Neural crest cell (in vitro differentiated cells): ENCODE measurements at places on chromosomes 11 and 22. TPM values are rescaled to one million over a fixed set of nuclear protein-coding genes. Genes with fewer than 3 reads are reported as not detected.

DNA sequence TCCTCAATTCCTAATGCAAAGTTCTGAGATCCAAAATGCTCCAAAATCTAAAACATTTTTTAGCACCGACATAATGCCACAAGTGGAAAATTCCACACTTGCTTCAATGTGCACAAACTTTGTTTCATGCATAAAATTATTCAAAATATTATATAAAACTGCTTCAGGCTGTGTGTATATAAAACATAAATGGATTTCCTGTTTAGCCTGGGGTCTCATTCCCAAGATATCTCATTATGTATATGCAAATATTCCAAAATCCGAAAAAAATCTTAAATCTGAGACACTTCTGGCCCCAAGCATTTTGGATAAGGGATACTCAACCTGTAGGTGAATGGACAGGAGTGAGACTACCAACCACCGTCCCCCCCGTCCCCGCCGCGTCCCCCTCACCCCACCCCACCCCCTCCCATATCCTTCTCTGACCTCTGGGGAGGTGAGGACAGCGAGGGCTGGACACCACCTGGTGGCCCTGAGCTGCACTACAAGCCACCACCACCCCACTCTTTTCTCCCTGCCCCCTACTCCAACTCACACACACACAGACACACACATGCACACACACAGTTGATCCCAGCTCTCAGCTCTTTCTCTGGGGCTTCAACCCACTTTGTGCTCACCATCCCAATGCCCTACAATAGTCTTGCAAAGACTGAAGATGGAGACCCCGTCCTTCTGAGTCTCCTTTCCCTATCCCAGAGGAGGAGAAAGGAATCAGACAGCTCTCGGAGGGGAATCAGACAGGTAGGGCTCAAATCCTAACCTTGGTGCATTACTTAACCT, 101.0 kb downstream of the PDE2A start:
- H3K27me3 ChIP-seq: peaks cover 15% of the 10 kb centered on the region
- H3K4me3 ChIP-seq: no peak overlapping the region
- no peak overlapping the region for H3K27ac ChIP-seq
- peaks cover 22% of the 10 kb centered on the region for H3K4me1 ChIP-seq

- no peaks in the 10 kb centered on the region for H3K27me3 ChIP-seq
- no peak for DNase-seq
- peaks cover 53% of the 10 kb centered on the region for H3K4me1 ChIP-seq
- no peaks in the 10 kb centered on the region for H3K36me3 ChIP-seq
Observed at GRCh38 chr11:31109446-31109845, 260.1 kb downstream of the DCDC1 start.

GRCh38 chr11:84215672-84216071, 929.5 kb upstream of the CCDC90B start:
- DNase-seq: no peak
- H3K27me3 ChIP-seq: no peaks in the 10 kb centered on the region
- no peak overlapping the region for H3K4me3 ChIP-seq

DNA sequence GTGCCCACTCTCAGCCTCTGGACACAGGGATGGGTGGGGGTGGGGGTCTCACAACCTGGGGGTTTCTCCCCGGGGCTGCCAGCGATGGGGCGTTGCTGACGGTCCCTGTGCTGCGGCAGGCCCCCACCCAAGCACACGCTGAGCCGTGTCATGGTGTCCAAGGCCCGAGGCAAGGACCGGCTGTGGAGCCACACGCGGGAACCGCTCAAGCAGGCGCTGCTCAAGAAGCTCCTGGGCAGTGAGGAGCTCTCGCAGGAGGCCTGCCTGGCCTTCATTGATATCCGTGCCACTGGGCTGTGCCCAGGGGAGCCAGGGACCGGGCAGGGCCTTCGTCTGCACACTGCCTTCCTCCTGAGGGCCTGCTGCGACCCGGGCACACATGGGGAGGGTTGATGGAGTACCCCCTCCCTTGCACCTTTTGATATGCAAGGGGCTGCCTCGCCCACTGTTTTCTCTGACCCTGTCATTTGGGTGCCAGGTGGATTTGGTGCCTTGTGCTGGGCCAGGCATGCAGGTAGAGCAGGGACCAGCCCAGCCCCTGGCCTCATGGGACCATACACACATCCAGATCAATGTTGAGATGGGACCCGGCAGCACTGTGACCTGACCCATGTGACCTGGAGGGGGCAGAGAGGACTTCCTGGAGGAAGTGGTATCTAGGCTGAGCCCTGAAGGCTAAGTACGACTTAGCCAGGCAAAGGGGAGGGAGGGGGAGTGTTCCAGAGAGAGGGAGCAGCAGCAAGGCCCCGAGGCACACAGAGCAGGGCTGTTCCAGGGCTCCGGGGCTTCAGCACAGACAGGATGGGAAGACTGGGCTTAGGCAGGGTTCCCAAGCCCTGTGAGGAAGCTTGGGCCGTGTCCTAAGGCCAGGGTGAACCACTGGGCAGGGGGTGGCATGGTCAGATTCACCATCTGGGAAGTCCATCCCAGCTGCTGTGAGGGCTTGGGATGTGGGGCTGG, 75.2 kb downstream of the MYO7A start:
- H3K27ac ChIP-seq: peak overlapping the region; percentile 54
- H3K4me3 ChIP-seq: no peak overlapping the region
- no peak for DNase-seq
- H3K27me3 ChIP-seq: no peaks in the 10 kb centered on the region
- H3K4me1 ChIP-seq: peaks cover 4% of the 10 kb centered on the region

- H3K4me1 ChIP-seq: peaks cover 14% of the 10 kb centered on the region
- no peaks in the 10 kb centered on the region for H3K27me3 ChIP-seq
- no peak for DNase-seq
- H3K4me3 ChIP-seq: no peak overlapping the region
- peak overlapping the region; percentile 92 for H3K27ac ChIP-seq
Observed at GRCh38 chr22:24133187-24133965, 47.9 kb upstream of the SUSD2 start.

GRCh38 chr11:64722141-64723065, 594 bp downstream of the NRXN2 start:
- no peak for DNase-seq
- no peaks in the 10 kb centered on the region for H3K36me3 ChIP-seq
- H3K27ac ChIP-seq: no peak overlapping the region
- peaks cover 67% of the 10 kb centered on the region for H3K27me3 ChIP-seq
- H3K4me3 ChIP-seq: peak overlapping the region; percentile 75
- H3K4me1 ChIP-seq: peaks cover 30% of the 10 kb centered on the region

DNA sequence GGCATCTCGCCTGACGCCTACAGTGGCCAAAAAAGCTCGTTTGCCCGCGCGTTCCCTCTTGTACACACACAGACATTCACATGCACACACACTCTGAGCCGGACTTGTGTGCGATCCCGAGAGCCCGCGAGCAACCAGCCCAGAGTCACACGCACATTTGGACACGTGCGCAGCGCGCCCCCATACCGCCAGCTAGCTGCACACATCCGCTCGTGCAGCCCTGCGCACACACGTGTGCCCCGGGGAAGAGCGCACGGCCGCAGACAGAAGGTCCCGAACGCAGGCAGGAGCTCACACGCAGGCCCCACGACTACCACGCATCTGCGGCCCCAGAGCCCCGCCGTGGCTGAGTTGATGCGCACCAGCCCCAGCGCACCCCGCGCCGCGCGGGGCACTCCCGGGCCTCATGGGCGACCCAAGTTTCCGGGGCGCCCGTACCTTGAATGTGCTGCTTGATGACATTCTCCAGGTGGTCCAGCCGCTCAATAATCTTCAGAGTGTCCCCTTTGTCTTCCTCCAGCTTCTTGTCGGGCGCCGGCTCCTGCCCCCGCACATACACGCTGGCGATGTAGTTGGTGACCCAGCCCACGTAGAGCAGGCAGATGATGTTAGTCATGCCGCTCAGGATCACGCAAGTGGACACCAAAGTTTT, 758 bp downstream of the GALNT18 start:
- peaks cover 49% of the 10 kb centered on the region for H3K27me3 ChIP-seq
- peak; percentile 30 for DNase-seq
- H3K27ac ChIP-seq: peak overlapping the region; percentile 81

- peaks cover 65% of the 10 kb centered on the region for H3K27me3 ChIP-seq
- no peak overlapping the region for H3K4me3 ChIP-seq
- no peaks in the 10 kb centered on the region for H3K4me1 ChIP-seq
Observed at GRCh38 chr11:27693398-27693797, 6.9 kb downstream of the BDNF start.

- no peak overlapping the region for H3K4me3 ChIP-seq
- H3K27ac ChIP-seq: no peak overlapping the region
- peaks cover 7% of the 10 kb centered on the region for H3K4me1 ChIP-seq
- peaks cover 7% of the 10 kb centered on the region for H3K27me3 ChIP-seq
- no peaks in the 10 kb centered on the region for H3K36me3 ChIP-seq
Observed at GRCh38 chr11:2708757-2709281, 9.0 kb upstream of the KCNQ1OT1 start.

DNA sequence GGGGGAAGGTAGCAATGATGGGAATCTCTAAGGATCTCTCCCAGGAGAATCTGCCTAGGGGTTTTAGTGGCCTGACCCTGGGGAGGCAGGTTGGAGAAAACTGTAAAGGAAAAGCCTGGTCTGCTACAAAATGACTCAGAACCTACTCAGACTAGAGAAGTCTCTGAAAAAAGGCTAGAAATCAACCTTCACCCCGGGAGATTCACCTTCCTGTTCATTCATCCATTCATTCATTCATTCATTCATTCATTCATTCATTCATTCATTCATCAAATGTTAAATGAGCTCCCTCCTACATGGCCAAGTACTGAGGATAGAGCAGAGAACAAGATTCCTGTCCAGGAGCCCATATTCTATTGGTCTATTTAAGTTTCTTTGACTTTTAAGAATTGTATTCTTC, 8.9 kb upstream of the ANKK1 start:
- H3K4me3 ChIP-seq: no peak overlapping the region
- peaks cover 17% of the 10 kb centered on the region for H3K27me3 ChIP-seq
- H3K36me3 ChIP-seq: no peaks in the 10 kb centered on the region
- H3K4me1 ChIP-seq: peaks cover 5% of the 10 kb centered on the region
- no peak for DNase-seq

- no peak for DNase-seq
- H3K27me3 ChIP-seq: no peaks in the 10 kb centered on the region
- H3K4me1 ChIP-seq: peaks cover 40% of the 10 kb centered on the region
- no peak overlapping the region for H3K27ac ChIP-seq
- peaks cover 3% of the 10 kb centered on the region for H3K36me3 ChIP-seq
Observed at GRCh38 chr11:2802389-2803185, 83.0 kb downstream of the CDKN1C start.

DNA sequence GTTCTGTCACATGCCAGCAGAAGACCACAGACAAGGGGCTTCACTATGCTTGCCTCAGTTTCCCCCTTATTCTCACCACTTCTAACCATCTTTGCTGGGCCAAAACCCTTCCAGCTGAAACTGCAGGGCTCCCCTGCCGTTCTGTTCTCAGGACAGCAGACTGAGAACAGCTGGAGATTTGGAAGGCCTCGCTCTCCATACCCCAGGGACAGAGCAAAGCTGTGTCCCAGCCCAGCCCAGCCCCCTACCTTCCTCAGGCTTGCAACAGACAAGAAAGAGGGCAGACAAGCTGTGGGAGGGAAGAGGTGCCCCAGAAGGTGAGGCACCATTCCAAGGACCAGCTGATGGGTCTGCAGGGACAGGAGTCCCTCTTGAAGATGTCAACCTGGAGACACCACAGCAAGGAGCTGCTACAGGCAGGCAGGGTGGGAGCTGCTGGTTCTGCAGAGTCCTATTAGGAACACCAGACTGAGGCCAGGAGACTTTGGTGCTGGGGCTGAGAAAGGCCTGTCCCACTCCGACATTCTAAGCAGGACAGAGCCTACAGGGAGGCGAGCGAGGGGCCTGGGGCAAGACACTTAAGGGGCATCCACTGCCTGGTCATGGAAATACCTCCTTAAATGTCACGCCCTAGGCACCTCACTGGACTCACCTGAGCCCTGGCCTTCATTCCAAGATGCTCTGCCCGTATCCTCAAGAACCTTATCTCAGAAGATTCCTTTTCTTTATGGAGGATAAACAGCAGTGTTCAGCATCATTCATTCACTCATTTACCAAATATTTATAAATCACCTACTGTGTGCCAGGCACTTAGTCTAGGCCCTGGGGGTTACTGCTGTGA, 6.9 kb downstream of the SCN2B start:
- H3K4me3 ChIP-seq: no peak overlapping the region
- H3K27me3 ChIP-seq: peaks cover 74% of the 10 kb centered on the region
- no peak overlapping the region for H3K27ac ChIP-seq
- peaks cover 3% of the 10 kb centered on the region for H3K4me1 ChIP-seq
- no peaks in the 10 kb centered on the region for H3K36me3 ChIP-seq

- DNase-seq: no peak
- no peaks in the 10 kb centered on the region for H3K36me3 ChIP-seq
- H3K27me3 ChIP-seq: peaks cover 86% of the 10 kb centered on the region
Observed at GRCh38 chr11:45273509-45273908, 12.6 kb downstream of the SYT13 start.

GRCh38 chr11:16827139-16827538, 88.7 kb downstream of the C11orf58 start:
- H3K36me3 ChIP-seq: no peaks in the 10 kb centered on the region
- DNase-seq: no peak
- peaks cover 32% of the 10 kb centered on the region for H3K4me1 ChIP-seq
- H3K27ac ChIP-seq: peak overlapping the region; percentile 64

GRCh38 chr22:42905702-42906183, 48.7 kb upstream of the ARFGAP3 start:
- H3K27me3 ChIP-seq: no peaks in the 10 kb centered on the region
- peaks cover 58% of the 10 kb centered on the region for H3K4me1 ChIP-seq
- no peak overlapping the region for H3K27ac ChIP-seq
- DNase-seq: no peak
- no peak overlapping the region for H3K4me3 ChIP-seq

- no peak overlapping the region for H3K4me3 ChIP-seq
- H3K27ac ChIP-seq: no peak overlapping the region
- no peaks in the 10 kb centered on the region for H3K27me3 ChIP-seq
Observed at GRCh38 chr11:109362059-109362458, 59.9 kb upstream of the C11orf87 start.

GRCh38 chr11:11044137-11044855, 186.4 kb upstream of the ZBED5 start:
- DNase-seq: no peak
- H3K4me1 ChIP-seq: no peaks in the 10 kb centered on the region
- no peaks in the 10 kb centered on the region for H3K36me3 ChIP-seq
- no peak overlapping the region for H3K4me3 ChIP-seq
- H3K27ac ChIP-seq: no peak overlapping the region
- no peaks in the 10 kb centered on the region for H3K27me3 ChIP-seq

- DNase-seq: no peak
- H3K27ac ChIP-seq: no peak overlapping the region
- H3K4me1 ChIP-seq: peaks cover 10% of the 10 kb centered on the region
- peaks cover 9% of the 10 kb centered on the region for H3K27me3 ChIP-seq
- no peaks in the 10 kb centered on the region for H3K36me3 ChIP-seq
- H3K4me3 ChIP-seq: no peak overlapping the region
Observed at GRCh38 chr11:119889728-119890280, 160.8 kb upstream of the NECTIN1 start.

Gene A4GALT
- total RNA-seq: 0.35 and 0.39 TPM in 2 replicates

Gene PLAAT5
- 0.45 and 0.77 TPM in 2 replicates for total RNA-seq

Gene CTSW
- not detected in 2 replicates for total RNA-seq

Gene CWF19L2
- 14.8 TPM in 2 replicates for total RNA-seq

Gene ME3
- total RNA-seq: 17.3 and 18.9 TPM in 2 replicates

Gene OR6A2
- total RNA-seq: 0.20 and 0.21 TPM in 2 replicates

Gene DLAT
- total RNA-seq: 52.4 and 52.9 TPM in 2 replicates

Gene GSTP1
- total RNA-seq: 776 and 780 TPM in 2 replicates

Gene ANO1
- total RNA-seq: 0.27 TPM in 1 of 2 replicates, not detected in the other

Gene ZC3H12C
- total RNA-seq: 14.4 TPM in 2 replicates
